ENCODE measurements at places on chromosomes 4 and X. TPM values are rescaled to one million over a fixed set of nuclear protein-coding genes. Genes with fewer than 3 reads are reported as not detected.

Gene SPARCL1
- not detected for total RNA-seq

Gene LGI2
- total RNA-seq, result not detected

DNA sequence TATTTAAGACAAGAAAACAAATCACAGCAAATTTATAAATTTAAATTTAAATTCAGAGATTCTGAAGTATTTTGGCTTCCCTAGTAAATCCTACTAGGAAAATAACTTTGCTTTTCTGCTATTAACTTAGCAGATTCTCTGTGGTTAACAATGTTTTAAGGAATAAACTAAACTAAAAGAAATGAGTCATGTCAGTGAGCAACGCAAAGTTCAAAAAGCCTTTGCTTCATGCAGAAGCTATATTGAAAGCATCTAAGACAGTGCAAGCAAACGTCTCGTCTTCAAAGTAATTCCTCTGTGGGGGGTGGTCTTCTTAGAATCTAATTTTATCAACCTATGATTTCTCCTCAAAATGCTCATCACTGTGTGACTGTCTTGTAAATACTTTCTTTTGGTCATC is 30.1 kb downstream of the GABRB1 start:
- DNase-seq, result no peak

Gene KCND1
- total RNA-seq, result 4.9 TPM

DNA sequence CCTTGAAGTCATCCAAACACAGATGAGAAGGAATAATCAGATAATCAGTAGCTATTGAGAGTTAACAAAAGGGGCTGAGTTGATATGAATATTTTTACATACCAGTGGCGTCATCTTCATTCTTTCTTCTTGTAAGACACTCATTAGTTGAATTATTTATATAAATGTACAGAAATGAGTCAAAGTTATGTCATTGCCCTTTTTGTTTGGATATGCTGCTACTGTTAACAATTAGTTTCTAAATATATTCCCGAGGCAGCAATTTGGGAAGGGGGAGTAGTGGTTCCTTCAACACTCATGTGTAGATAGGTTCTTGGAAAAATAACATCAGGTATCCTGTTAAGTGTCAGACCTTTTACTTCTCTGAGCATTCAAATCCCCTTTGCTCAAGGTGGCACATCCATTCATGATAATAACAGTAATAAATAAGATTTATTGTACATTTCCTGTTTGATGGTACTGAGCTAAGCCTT is 436.6 kb downstream of the SPRY1 start:
- DNase-seq, result no peak

DNA sequence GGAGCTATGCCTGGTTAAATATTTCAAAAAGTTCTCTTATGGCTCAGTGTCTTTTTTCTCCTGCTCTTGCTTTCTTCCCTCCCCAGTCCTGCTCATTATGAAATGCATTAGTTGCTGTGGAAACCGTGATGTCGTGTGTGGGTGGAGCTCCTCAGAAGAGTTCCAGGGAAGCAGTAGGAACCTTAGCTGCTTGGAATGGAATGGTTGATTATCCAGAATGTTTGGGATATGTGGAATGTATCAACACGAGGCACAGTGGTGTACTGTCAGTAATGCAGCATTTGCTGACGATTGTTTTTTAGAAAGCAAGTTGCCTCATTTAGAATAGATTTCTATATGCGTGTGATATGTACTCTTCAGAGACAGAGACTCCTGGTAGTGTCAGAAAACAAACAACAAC is 333.2 kb downstream of the ARHGAP10 start:
- no peak for DNase-seq

DNA sequence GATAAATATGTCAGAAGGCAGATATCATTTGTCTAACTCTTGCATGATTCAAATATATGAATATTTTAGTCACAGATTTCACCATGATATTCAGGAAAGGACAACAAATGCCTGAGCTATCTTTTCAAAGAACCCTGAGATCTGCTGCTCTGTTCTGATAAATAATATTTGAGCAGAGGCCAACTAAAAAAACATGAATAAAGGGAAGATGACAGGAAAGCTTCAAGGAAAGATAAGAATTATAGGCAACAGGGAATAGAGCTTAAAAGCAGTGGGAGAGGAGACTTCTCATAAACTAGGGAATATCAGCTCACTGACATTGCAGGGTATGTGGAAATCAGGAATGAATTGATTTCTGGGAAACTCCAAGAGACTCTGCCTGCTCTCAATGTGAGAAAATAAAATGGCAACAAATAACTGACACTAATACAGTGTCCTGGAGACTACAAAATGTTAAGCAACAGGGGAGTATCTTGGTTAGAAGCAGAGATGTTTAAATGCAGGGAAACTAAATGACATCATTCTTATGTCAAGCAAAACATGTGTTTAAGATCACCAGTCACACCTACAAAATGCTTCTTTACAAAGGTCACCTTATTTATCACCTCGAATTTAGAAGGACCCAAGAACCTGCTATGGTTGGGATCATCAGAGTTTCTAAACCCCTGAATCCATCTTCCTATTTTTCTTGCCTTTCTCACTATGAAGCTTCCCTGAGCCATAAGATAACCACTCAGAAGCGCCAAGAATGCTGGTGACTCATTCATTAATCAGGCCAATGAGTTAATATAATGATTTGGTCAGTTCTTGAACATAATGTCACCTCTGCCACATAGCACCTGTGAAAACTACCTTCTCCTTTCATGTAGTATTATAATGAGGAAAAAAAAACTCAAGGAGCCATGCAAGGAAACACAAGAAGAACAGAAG is 78.1 kb downstream of the NDST3 start:
- DNase-seq, result no peak

- no peak for DNase-seq
Observed at GRCh38 chr4:57110640-57111511, 691 bp upstream of the IGFBP7 start.

- no peak for DNase-seq
Observed at GRCh38 chr4:9938933-9939332, 82.4 kb downstream of the SLC2A9 start.

Gene CXCL5
- total RNA-seq, result not detected

GRCh38 chrX:114134465-114134864 is 449.4 kb upstream of the HTR2C start:
- no peak for DNase-seq

Gene GPR78
- total RNA-seq, result 0.16 TPM

DNA sequence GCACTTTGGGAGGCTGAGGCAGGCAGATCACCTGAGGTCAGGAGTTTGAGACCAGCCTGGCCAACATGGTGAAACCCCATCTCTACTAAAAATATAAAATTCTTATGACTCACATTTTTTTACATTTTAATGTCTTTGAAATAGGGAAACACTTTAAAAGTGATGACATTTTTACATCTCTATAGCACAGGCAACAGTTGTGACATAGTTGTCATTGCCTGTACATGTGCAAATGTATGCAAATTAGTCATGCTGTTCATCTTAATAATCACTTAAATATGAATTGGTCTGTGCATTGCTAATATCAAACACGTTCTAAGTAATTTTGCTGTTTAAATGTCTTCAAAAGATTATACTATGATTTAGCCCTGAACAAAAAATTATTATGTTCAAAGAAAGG is 41.7 kb downstream of the ZGRF1 start:
- DNase-seq, result no peak

- no peak for DNase-seq
Observed at GRCh38 chr4:168541266-168541953, 44.6 kb downstream of the PALLD start.

DNA sequence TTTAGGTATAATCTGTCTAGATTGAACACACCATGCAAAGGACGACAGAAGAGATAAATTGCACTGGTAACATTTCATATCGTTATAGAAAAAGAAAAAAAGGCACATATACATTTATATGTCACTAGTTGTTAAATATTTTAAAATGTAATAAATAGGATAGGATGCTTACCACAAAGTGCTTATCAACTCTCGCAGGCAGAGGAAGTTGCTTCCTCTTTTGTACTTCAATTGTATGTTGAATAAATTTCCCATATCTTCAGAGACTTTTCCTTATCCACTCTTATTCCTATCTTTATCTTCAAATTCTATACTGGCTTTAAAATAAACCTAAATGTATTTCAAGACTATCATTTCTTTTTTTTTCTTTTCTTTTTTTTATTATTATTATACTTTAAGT is 163.3 kb upstream of the SPOCK3 start:
- DNase-seq, result no peak

DNA sequence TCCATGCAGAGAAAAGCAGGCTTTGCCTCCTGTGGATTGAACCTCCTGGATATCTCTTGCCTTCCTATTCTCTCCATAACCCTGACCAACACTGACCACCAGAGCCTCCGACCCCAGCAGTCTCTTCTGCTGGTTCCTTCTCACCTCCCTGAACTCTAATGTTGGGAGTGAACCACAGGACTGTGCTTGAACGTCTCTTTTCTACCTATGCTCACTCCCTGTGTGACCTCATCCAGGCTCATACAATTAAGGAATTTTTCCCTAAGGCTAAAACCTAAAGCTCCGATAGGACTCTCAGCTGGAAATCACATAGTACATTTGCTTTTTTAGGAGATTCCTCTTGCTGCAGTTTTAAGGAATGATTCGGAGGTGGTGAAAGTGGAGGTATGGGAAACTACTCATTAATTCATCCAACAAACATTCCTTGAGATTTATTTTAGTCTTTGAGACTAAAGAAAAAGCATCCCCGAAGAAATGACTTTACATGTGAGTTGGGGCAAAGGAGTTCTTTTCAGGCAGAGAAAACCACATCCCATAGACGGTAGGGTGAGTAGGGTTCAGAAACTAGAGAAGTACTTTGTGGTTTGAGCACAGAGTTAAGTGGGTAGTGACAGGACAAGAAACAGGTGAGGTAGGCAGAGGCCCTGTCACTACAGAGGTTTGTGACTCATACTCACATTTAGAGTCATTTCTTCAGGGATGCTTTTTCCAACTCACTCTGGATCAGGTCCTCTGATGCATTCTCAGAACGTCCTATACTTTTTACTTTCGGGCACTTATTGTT is 30.8 kb downstream of the NDNF start:
- DNase-seq, result peak; percentile 57

GRCh38 chr4:98345838-98346237 is 84.7 kb downstream of the RAP1GDS1 start:
- no peak for DNase-seq

- no peak for DNase-seq
Observed at GRCh38 chrX:29143756-29144155, 556.5 kb downstream of the IL1RAPL1 start.

Gene ZNF330
- 54.2 TPM for total RNA-seq

DNA sequence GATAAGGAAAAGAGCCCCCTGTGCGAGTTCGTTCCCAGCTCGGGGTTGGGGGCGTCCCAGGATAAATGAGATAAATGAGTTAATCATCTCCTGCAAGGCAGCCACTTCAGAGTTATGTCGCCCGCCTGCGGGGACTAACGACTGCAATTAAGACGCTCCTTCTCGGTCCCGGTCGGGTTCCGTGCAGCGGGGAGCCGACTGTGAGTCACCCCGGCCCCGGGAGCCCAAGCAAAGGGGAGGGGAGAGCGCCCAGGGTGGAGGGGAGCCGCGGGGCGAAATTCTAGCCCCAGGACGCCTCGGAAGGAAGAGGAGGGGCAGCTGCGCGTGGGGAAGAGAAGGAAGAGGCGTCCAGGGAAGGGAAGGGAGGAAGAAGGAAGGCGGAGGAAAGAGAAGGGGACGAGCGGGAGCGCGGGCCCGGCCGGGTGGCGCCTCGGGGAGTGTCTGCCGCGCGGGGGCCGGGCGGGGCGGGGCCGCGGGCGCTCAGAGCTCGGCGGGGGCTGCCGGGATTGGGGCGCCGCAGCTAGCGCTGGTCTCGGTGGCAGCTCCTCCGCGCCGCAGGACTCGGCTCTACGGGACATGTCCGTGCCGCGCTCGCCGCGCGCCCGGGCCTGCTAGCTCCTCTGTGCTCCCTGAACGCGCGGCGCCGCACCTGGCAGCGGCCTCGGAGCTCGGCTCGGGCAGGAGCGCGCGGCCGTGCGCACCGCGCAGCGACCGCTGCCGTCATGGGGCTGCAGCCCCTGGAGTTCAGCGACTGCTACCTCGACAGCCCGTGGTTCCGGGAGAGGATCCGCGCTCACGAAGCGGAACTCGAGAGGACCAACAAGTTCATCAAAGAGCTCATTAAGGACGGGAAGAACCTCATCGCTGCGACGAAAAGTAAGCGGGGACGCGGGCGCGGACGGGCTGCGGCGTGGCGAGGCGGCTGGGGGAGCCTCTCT is at the start of gene ARHGAP10:
Gene ARHGAP10 (plus strand): TSS at position 509 of the 938 bp plus-strand sequence. CDS start 214 bp downstream, at position 723.
- DNase-seq, result peak; percentile 74

Measured in activated naive CD4-positive, alpha-beta T cell treated with anti-CD3 and anti-CD28 coated beads, Interleukin-2, amount 50 U/mL, for 72 hours (primary cell).